ENCODE measurements at places on chromosomes 1 and 21.
A peak's percentile ranks its signal among the peaks of the same experiment; 100 is the strongest.

- no peak for DNase-seq
Observed at GRCh38 chr1:14372526-14372925, 226.0 kb upstream of the KAZN start.

GRCh38 chr1:3634059-3634800 is 9.4 kb downstream of the TPRG1L start:
- no peak for DNase-seq

GRCh38 chr21:46650476-46651098 is 15.1 kb downstream of the PRMT2 start:
- no peak for DNase-seq

- DNase-seq: no peak
Observed at GRCh38 chr1:178509414-178510007, 3.4 kb upstream of the TEX35 start.

DNA sequence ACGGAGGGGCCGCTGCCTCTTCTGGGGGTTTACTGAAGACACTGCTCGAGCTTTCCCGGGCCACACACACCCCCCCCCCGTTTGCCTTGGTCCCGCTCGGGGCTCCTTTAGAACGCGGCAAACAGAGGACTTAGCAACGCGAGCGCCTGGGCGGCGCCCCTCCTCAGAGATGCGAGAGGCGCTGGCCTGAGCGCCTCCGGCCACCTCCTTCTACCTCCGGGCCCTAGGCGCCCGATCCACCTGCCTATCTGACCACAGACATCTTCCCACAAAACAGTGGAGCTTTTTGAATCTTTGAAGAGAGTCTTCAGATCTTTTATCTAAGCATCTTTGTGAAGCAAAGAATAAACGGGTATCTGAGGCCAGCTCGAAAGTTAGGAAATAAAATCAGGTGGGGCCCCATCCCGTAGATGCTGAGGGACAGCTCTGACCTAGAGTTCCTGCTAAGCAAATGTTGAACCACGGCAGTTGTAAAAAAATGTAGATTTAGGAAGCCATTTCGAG is 436 bp upstream of the TTLL7 start:
- DNase-seq: peak; percentile 38

DNA sequence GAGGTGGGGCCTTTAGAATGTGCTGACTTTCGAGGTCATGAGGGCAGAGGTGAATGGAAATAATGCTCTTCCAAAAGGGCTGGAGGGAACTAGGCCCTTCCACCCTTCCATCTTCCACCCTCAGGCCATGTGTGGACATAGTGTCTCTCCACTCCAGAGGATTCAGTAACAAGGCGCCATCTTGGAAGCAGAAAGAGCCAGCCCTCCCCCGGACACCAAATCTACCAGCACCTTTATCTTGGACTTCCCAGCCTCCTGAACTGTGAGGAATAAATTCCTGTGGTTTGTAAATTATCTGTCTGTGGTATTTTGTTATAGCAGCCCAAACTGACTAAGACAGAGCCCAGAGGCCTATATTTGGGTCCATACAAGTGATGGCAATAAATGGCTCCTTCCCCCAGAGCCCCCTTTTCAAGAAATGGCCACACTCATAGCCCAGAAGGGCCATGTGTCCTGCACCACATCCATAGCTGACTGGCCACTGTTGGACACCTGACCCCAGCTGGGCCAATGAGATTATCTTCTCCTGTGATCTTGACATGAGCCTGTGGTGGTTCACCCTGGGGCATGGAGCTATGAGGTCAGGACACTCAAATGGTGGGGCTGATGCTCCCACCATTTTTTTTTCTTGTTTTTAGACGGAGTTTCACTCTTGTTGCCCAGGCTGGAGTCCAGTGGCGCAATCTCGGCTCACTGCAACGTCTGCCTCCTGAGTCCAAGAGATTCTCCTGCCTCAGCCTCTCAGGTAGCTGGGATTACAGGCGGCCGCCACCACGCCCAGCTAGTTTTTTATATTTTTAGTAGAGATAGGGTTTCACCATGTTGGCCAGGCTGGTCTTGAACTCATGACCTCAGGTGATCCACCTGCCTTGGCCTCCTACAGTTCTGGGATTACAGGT is 114.9 kb downstream of the RRAGC start:
- DNase-seq: no peak

GRCh38 chr1:157117527-157118057 is 18.0 kb upstream of the ETV3L start:
- no peak for DNase-seq

DNA sequence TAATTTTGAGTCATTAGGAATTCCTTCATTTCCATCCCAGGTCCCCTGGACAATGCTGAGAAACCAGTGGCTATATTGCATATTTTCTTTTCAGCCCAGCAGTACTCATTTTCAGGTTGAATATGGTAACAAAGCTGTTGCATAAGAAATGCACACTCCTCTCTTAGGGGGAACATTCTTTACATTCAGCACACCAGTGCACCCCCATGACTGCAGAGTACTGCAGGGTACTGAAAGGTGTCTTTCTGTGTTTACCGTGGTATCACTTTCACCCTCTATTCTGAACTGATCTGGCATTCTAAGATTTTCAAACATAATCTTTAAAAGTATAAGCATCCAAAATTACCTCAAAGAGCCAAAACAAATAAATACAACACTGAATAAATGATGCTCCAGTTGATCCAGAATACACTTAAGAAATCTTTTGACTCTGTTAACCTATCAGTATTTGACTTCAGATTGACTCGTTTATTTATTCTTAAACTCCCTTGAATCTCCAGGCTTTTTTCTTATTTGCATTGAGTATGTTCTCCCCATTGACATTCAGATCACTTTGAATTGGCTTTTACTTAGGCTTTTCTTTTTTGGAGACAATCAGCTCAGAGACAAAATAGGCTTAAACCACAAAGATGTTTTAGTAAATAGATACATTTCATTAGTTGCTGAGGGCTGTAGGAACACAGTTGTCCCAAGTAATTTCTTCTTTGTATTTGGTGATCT is 213.6 kb downstream of the NFIA start:
- no peak for DNase-seq

GRCh38 chr1:66605419-66605997 is 71.6 kb downstream of the SGIP1 start:
- DNase-seq: no peak

GRCh38 chr1:173287785-173288184 is 80.7 kb upstream of the TNFSF4 start:
- no peak for DNase-seq

DNA sequence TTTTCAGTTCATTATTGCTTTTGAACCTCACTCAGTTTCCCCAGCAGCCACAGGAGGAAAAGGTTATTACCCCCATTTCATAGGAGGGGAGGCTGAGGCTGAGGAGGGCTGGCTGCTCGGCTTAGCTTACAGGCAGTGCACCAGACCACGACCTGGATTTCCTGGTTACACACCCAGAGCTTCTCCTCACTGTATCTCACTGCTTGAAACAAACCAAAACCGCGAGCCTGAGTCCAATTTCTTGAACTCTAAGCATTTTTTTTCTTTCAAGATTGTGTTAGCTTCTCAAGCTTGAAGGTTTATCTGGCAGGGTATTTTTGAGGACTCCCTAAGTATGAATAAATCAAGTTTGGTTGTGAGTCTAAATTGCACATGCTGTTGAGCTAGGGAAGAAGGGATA is 188.9 kb upstream of the EDN2 start:
- DNase-seq: peak; percentile 71

GRCh38 chr1:178659789-178660208 is 65.2 kb upstream of the RALGPS2 start:
- DNase-seq: no peak

- DNase-seq: no peak
Observed at GRCh38 chr1:42674214-42674613, 8.0 kb upstream of the YBX1 start.

DNA sequence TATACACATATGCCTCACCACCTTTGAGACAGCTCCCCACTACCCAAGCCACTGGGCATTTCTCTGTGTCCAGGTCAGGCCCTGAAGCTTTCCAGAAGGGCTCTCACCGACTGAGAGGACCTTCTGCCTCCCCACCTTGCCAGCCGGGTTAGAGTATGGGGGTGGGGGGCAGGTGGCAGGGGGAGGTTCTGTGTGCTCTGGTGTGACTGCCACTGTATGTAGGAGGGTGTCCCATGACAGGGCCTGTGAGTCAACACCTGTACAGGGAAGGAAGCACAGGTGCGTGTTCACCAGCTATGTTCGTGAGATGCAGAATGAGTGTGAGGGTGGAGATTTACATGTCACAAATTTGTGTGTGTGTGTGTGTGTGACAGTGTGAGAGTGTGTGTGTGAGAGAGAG is 7.0 kb downstream of the AHDC1 start:
- DNase-seq: no peak

GRCh38 chr1:150115121-150115520 is 34.6 kb upstream of the PLEKHO1 start:
- no peak for DNase-seq

GRCh38 chr1:206699626-206700025 is 14.9 kb downstream of the MAPKAPK2 start:
- no peak for DNase-seq

DNA sequence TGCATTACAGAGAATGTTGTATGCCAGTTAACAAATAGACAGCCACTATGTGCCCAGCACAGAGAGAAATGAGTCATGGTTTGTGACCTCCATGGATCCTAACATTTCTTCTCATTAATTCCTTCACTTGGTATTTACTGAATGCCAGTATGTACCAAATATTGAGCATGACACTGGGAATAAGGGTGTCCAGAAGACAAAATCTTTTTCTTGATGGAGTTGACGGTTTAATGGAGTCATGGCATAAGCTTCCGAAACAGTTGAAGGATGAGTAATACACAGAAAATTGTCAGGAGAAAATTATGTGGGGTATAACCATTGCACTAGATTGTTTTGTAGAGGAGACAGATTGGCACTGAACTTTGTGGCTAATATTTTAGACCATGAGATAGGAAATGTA is 36.9 kb downstream of the PTGFR start:
- no peak for DNase-seq

GRCh38 chr21:15206514-15206913 is 141.7 kb upstream of the NRIP1 start:
- DNase-seq: no peak

DNA sequence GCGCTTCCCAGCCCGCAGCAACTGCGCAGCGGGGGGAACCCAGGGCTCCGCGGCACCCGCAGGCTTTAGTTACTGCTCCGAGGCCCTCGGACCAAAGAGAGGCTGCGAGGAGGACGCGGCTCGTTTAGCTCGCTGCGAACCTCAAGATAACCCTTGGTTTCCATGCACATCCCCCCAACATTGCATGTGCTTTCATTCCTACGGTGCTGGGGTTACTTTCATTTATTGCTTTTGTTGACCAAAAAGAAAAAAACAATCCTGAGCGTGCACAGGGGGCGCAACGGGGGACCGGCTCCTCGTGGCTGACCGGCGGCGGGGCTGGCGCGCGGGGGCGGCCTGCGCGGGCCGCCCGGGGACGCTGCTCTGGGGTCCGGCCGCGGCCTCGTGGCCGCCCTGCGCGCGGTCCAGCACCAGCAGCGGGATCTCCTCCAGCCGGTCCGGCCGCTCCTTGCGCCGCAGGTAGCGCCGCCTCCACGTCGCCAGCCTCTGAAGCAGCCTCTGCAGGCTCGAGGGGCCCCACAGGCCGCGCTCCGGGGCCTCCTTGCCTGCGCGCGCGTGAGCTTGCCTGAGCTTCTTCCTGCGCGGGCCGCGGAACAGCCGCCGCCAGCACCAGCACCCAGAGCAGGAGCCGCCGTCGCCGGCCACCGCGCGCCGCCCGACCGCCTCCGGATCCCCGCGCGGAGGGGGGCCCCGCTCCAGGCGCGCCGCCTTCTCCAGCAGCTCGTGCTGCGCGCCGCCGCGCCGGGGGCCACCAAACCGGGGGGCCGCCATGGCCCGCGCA is 77.4 kb downstream of the DESI2 start:
- DNase-seq: peak; percentile 34

- no peak for DNase-seq
Observed at GRCh38 chr1:13539683-13540082, 25.9 kb upstream of the LRRC38 start.

GRCh38 chr1:115337633-115338456 is at the start of gene NGF:
Gene NGF, minus strand, starts transcription at chr1:115338249. Its CDS starts 51,454 bp downstream, at chr1:115286795.
- DNase-seq: no peak

DNA sequence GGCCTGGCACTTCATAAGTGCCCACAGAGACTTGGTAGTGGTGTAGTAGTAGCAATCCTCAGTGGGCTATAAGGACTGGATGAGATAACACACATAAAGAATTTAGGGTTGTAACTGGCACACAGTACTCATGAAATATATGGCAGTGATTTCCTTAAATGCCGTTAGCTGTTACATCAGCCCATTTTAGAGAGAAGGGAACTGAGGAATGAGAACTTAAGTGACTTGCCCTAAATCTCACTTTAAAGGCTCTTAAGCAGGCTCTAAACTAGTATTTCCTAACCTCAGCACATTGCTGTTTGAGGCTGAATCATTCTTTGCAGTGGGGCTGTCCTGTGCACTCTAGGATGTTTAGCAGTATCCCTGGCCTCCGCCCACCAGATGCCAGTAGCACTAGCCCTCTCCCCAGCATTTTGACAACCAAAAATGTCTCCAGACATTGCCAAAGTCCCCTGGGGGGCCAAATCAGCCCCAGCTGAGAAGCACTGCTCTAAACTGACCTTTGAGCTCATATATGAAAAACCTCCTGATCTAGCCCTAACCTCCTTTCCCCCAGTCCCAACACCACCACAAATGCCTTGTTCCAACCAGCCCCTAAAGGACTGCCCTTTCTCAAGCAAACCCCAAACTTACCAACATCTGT is 11.6 kb downstream of the CAMK2N1 start:
- no peak for DNase-seq

DNA sequence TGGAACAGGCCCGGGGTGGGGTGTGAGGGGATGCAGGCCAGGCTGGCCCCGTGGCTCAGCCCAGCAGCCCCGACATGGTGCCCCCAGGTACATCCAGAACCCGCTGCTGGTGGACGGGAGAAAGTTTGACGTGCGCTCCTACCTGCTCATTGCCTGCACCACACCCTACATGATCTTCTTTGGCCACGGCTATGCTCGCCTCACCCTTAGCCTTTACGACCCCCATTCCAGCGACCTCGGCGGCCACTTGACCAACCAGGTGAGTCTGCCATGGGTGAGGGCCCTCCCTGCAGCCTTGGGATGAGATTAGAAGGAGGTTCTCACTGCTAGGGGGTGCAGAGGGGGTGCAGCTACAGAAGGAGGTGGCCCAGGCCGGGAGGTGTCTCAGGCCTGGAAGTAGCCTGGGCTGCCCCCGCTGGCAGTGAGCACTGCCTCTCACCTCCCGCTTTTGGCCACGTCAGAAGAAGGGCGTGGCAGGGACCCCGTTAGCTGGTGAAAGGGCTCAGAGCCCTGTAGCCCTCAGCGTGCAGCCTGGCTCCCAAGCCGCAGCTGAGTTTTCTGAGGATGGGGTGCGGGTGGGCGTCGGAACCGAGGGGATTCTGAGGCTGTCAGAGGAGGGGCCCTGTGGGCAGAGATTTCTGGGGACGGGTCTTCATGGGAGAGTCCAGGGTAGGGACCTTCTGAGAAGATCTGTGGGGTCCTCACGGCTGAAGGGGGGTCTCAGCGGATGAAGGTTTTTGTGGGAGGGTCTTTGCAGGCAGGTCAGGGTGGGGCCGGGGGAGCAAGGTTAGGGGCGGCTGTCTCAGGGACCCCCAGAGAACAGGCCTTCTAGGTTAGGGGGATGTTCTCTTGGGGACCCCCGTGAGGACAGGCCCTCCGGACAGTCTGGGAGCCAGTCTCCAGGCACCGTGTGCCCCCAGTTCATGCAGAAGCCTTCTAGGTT is 10.4 kb downstream of the TTLL10 start:
- no peak for DNase-seq

Data from CD4-positive, alpha-beta T cell treated with Interleukin-6 for 4 hours (primary cell).